ENCODE measurements at places on chromosomes 1 and 21. TPM values are rescaled to one million over a fixed set of nuclear protein-coding genes. Genes with fewer than 3 reads are reported as not detected.
A peak's percentile ranks its signal among the peaks of the same experiment; 100 is the strongest.

DNA sequence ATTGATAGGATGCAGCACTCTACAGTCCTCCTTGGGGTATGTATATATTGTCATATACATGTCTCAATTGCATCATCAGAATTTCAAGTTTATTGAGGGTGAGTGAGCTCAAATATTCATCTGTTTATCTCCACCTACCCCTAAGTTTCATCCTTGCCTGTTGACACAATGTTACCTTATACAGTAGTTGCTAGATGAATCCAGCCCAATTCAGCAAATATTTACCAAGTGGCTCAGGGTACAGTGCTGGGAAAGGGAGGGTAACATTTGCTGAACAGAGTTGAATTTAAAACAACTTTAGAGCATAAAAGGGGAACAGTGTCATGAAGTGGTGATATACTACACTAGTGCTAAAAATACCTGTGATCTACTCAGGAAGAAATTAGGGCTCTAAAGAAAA lies 14.4 kb downstream of the ELAVL4 start:
- DNase-seq, result no peak

DNA sequence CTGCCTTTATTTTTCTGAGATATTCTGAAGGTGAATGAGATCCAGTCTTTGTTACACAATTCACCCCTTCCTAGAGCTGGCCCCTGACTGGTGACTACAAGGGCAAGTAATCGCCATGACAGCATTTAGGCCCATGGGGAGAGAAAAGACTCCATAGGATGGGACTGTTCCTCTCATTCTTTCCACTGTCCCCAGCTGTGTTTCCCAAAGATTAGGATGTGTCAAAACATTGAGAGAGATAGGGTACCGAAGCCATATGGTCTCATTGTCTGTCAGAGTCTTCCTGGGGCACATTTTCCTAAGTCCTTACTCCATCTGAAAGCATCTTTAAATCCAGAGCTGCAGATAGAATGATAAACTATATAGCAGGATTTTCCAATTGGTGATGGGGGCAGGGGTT lies 423.5 kb downstream of the OMA1 start:
- no peak for DNase-seq

GRCh38 chr1:84995484-84996334 lies 1.2 kb downstream of the MCOLN2 start:
- DNase-seq, result no peak

- no peak for DNase-seq
These were observed 30.5 kb downstream of the CCDC185 start for GRCh38 chr1:223423641-223424233.

DNA sequence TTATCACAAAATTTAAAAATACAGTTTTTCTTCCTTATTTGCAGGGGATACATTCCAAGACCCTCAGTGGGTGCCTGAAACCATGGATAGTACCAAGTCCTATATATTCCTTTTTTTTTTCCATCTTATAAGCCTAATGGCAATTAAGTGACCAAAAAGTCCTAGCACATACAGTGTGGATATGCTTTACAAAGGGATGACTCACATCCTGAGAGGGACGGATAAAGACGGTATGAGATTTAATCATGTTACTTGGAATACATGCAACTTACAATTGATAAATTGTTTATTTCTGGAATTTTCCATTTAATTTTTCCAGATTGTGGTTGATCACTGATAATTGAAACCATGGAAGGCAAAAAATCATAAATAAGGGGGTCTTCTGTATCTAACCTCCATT lies 181.2 kb upstream of the BRINP3 start:
- DNase-seq, result no peak

GRCh38 chr21:26956216-26956615 lies 10.7 kb downstream of the ADAMTS5 start:
- no peak for DNase-seq

- DNase-seq, result no peak
These were observed 12.6 kb downstream of the C1orf115 start for GRCh38 chr1:220702733-220703270.

- no peak for DNase-seq
These were observed 847.7 kb downstream of the NCAM2 start for GRCh38 chr21:21845901-21846300.

GRCh38 chr21:44949161-44949778 lies 9.4 kb downstream of the SLX9 start:
- DNase-seq, result no peak

GRCh38 chr1:32728413-32729077 lies 26.0 kb upstream of the SYNC start:
- DNase-seq, result no peak

DNA sequence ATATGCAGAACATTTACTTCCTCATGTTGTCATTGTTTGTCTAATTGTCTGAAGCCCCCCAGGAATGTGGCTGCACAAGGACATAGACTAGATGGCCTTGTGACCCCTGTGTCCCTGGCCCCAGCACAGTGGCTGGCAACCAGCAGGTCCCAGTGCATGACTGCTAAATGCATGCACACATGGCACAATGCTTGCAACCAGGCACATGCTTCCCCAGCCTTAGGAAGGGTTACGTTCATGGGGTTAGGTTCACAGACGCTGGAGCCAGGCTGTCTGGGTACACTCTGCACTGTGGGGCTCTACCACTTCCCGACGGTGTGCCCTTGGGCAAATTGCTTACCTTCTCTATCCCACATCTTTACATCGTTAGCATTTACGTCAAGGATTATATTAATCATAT lies 21.2 kb upstream of the CLIC6 start:
- DNase-seq, result no peak

GRCh38 chr1:85850238-85850637 lies 142.0 kb upstream of the ZNHIT6 start:
- DNase-seq, result peak; percentile 82

GRCh38 chr21:37627074-37627473 lies 260.5 kb downstream of the DYRK1A start:
- DNase-seq, result no peak

DNA sequence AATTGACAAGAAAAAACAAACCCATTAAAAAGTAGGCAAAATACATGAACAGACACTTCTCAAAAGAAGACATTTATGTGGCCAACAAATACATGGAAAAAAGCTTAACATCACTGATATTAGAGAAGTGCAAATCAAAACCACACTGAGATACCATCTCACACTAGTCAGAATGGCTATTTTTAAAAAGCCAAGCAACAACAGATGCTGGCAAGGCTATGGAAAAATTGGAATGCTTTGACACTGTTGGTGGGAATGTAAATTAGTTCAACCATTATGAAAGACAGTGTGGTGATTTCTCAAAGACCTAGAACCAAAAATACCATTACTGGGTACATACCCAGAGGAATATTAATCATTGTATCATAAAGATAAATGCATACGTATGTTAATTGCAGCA lies 641.1 kb upstream of the B3GALT2 start:
- no peak for DNase-seq

DNA sequence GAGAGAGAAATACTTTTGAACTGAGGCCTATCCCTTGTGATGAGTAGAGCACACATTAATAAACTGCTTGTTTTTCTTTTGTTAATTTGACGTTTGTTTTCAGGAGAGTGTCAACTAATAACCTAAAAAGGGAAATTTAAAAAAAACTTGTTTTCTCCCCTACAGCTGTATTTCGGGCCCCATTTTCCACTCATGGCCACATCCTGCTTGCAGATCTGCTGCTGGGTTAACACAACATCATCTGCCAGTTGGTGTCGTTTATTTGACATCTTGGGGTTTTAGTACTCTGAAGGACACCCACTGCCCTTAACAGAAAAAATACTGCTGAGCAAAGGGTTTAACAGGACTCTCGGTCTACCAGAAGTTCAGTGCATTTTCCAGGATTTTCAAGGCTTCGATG lies 848 bp upstream of the PYHIN1 start:
- DNase-seq, result no peak

DNA sequence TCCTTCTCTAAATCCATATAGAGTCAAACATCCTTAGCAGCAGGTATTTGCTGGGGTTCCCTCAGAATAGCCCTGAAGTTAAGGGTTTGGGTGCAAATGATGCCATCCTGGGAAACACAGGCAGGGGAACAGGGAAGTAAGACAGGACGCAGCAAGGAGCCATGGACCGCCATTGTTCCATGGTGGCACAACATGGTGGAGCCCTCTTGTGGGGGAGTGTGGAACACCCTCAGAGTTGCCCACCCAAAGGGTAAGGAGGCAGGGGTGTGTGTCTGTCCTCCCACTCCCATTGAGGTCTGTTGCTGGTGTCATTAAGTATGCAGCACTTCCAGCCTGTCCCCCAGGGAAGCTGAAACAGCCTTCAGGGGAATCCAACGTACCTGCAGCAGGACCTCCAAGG lies 20.4 kb upstream of the RCAN1 start:
- no peak for DNase-seq

DNA sequence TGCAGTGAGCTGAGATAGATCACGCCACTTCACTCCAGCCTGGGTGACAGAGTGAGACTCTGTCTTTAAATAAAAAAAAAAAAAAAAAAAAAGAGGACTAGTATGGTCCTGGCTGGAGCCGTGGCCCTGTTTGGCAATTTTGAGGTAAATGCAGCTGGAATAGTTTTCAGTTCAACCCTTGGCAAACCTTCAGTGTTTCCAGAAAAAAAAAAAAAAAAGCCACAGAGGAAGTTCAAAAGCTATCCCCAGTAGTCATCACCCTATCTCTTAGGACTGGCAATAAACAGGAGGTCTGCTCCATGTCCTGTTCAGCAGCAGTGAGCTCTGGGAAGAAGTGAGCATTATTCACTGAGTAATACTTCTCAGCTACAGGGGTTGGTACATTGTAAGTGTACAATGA lies 56.8 kb upstream of the ERRFI1 start:
- DNase-seq, result no peak

- DNase-seq, result no peak
These were observed 26.1 kb downstream of the RGS21 start for GRCh38 chr1:192342842-192343241.

GRCh38 chr1:201481761-201482493 lies 12.9 kb upstream of the PHLDA3 start:
- no peak for DNase-seq

DNA sequence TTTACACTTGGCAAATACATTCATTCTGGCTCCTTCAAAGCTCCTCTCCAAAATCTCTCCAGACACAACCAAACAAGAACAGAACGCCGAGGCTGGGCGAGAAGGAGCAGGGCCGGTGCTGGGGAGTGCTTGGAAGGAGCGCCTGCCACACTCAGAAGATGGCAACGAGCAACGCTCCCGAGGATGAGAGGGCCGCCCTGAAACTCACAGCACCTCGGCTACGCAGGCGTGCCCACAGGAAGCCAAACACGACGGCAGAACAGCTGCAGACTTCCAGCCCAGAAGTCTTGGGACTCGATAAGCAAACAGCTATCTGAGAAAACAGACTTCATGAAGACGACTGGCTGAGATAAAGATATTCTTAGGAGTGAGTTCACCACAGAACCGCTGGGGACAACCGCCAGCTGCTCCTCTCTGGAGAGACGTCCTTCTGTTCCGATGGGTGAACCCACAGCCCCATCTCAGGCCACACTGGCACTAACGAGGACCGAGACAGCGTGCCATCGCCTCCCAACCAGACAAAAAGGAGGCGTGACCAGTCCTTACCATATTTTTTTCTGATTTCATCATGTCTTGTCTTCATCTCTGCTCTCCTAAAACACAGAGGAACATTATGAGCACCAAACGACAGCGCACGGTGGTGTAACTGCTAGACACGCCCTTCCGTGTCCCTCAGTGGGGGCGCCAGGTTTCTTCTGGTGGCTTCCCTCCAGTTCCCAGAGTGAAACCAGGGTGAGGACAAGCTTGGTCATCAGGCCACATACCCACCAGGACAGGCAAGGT lies 18.6 kb downstream of the PTTG1IP start:
- DNase-seq, result no peak

DNA sequence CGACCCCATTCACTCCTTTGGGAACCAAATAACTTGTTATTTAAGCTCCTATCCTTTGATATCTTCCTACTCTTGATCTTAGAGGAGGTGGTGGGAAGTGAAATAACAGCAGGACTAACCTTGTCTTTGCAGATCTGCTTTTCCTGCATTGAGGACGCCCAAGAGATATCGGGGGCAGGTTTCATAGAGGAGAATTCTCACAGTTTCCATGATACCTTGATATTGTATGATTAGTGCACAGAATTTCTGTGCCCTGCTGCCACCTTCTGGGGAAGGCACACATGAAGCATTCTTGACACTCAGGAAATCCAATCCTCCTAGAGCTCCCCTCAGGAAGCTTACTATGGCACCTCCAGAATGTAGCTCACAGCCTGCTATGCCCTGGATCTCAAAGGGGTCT lies 1.6 kb downstream of the CD1B start:
- DNase-seq, result no peak

DNA sequence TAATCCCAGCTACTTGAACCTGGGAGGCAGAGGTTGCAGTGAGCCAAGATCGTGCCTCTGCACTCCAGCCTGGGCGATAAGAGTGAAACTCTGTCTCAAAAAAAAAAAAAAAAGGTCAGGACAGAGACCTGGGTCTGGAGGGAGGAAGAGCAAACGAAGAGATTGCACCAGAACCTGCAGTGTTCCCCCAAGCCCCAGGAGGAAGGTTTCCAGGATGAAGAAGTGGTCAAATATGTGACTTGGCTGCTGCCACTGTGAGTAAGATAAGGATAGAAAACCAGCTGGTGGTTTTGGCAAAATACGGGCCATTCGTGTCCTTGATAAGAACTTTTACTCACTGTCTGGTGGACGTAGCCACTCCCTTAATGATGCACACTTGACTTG lies 42.2 kb downstream of the CLDN14 start:
- peak; percentile 49 for DNase-seq

DNA sequence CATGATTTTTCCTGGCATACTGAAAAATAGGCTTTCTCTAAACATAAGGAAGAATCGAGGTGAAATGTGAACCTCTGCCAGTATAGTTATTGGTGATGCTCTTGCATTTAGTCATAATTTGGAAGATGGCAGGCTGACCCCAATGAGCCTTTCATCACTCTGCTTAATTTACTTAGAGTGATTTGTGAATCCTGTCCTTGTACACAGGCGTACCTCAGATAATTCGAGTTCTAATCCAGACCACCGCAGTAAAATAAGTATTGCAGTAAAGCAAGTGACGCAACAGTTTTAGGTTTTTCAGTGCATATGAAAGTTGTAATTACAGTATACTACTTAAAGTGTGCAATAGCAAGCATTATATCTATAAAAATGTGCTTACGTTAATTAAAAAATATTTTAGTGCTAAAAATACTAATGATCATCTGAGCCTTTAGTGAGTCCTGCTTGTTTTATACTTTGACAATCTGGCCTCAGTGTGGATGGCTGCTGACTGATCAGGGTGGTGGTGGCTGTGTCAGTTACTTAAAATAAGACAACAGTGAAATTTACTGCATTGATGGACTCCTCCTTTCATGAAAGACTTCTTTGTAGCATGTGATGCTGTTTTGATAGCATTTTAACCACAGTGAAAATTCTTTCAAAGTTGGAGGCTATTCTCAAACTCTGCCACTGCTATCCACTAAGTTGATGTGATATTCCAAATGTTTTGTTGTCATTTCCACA lies 1.7 kb downstream of the PKNOX1 start:
- DNase-seq, result no peak

- DNase-seq, result peak; percentile 80
These were observed 93.5 kb downstream of the SIK1 start for GRCh38 chr21:43333298-43334062.

GRCh38 chr1:158809862-158810261 lies 21.3 kb upstream of the MNDA start:
- no peak for DNase-seq

CELA3A gene
- polyA plus RNA-seq, result not detected

C1orf53 gene
- polyA plus RNA-seq, result 6.4 TPM

LIPI gene
- polyA plus RNA-seq, result not detected

TMEM269 gene
- not detected for polyA plus RNA-seq

CLCA4 gene
- not detected for polyA plus RNA-seq

SSBP3 gene
- 34.3 TPM for polyA plus RNA-seq

HMCN1 gene
- 20.9 TPM for polyA plus RNA-seq

CHRM3 gene
- polyA plus RNA-seq, result 0.02 TPM

C1QTNF12 gene
- polyA plus RNA-seq, result 0.21 TPM

GRHL3 gene
- 0.04 TPM for polyA plus RNA-seq
